ENCODE measurements at places on chromosomes 4 and X. TPM values are rescaled to one million over a fixed set of nuclear protein-coding genes. Genes with fewer than 3 reads are reported as not detected.

SLITRK4 gene
- 0.28 TPM for total RNA-seq

CTAG2 gene
- total RNA-seq, result not detected

ETDB gene
- total RNA-seq, result not detected

XPNPEP2 gene
- total RNA-seq, result 832 TPM

ANXA10 gene
- total RNA-seq, result not detected

SGCB gene
- 24.5 TPM for total RNA-seq

AMTN gene
- total RNA-seq, result not detected

EIF1AX gene
- total RNA-seq, result 20.8 TPM

CNOT6L gene
- total RNA-seq, result 43.3 TPM

ADRA2C gene
- 1.6 TPM for total RNA-seq

CT45A1 gene
- total RNA-seq, result not detected

MAGEB1 gene
- not detected for total RNA-seq

ZAR1 gene
- not detected for total RNA-seq

UGT2A2 gene
- total RNA-seq, result not detected

DNA sequence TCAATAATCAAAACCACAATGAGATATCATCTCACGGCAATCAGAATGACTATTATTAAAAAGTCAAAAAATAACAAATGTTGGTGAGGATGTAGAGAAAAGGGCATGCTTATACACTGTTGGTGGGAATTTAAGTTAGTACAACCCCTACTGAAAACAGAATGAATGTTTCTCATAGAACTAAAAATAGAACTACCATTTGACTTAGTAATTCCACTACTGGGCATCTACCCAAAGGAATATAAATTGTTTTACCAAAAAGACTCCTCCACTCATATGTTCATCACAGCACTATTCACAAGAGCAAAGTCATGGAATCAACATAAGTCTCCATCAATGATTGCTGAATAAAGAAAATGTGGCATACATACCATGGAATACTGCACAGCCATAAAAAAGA is 278.1 kb upstream of the ARSJ start:
- no peak overlapping the region for H3K4me3 ChIP-seq
- DNase-seq, result no peak
- no peaks in the 10 kb centered on the region for H3K27me3 ChIP-seq
- no peaks in the 10 kb centered on the region for H3K36me3 ChIP-seq

- H3K36me3 ChIP-seq, result no peaks in the 10 kb centered on the region
- no peaks in the 10 kb centered on the region for H3K27me3 ChIP-seq
- H3K27ac ChIP-seq, result peak overlapping the region; percentile 73
- no peaks in the 10 kb centered on the region for H3K4me1 ChIP-seq
- no peak overlapping the region for H3K4me3 ChIP-seq
Measured at GRCh38 chrX:150546711-150547153, 21.7 kb upstream of the MTM1 start.

- no peaks in the 10 kb centered on the region for H3K36me3 ChIP-seq
- DNase-seq, result no peak
- H3K4me1 ChIP-seq, result no peaks in the 10 kb centered on the region
Measured at GRCh38 chr4:81071013-81071412, 40.5 kb downstream of the BMP3 start.

DNA sequence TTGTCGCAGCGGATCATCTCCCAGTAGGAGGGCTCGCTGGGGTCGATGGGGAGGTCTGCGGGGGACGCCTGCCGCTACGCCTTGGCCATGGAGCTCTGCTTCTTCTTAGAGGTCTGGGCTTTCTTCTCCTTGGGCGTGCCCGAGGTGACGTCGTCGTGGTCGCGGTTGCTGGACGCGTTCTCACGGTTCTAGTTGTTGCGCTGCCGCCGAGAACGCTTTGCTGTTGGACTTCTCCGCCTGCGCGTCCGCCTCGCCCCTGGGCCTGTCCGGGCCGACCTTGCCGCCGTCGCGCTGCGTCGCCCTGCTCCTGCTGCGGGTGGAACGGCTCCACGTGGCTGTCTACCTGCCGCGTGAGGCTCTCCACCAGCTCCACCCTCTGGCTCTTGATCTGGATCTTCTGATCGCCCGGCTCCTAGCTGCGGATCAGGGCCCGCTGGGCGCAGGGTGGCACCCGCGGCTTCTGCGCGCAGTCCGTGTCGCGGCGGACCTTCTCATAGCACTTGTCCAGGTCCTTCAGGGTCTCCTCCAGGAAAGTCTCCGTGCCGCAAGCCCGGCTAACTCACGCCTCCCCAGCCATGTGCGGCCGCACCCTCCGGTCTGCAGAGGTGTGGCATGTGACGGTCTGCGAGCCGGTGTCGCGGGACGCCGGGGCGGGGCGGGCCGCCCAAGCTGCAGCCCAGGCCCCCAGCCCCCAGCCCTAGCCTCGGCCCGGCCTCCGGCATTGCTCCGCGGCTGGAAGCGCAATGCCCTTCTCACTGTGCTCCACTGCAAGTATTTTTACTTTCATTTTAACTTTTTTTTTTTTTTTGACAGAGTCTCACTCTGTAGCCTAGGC is 40.5 kb upstream of the OGT start:
- no peaks in the 10 kb centered on the region for H3K4me1 ChIP-seq
- H3K4me3 ChIP-seq, result peak overlapping the region; percentile 58
- DNase-seq, result peak; percentile 20
- H3K36me3 ChIP-seq, result no peaks in the 10 kb centered on the region
- no peaks in the 10 kb centered on the region for H3K27me3 ChIP-seq

DNA sequence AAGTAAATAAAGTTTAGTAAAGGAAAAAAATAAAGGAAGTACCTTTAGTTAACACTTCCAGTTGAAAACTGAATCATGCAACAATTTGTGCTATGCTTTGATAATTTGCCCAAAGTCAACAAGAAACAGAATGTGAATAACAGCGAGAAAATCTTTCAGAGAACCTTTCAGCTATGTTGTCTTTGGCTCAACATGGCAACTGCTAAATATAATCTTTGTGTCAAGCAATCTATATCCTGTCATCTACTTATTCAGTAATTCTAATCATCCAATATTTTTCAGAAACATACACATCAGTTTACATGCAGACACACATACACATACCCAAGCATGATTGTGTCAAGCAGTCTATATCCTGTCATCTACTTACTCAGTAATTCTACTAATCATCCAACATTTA is 136.0 kb upstream of the PABPC4L start:
- no peaks in the 10 kb centered on the region for H3K27me3 ChIP-seq
- no peaks in the 10 kb centered on the region for H3K4me1 ChIP-seq
- no peak overlapping the region for H3K27ac ChIP-seq
- no peak overlapping the region for H3K4me3 ChIP-seq
- no peak for DNase-seq

DNA sequence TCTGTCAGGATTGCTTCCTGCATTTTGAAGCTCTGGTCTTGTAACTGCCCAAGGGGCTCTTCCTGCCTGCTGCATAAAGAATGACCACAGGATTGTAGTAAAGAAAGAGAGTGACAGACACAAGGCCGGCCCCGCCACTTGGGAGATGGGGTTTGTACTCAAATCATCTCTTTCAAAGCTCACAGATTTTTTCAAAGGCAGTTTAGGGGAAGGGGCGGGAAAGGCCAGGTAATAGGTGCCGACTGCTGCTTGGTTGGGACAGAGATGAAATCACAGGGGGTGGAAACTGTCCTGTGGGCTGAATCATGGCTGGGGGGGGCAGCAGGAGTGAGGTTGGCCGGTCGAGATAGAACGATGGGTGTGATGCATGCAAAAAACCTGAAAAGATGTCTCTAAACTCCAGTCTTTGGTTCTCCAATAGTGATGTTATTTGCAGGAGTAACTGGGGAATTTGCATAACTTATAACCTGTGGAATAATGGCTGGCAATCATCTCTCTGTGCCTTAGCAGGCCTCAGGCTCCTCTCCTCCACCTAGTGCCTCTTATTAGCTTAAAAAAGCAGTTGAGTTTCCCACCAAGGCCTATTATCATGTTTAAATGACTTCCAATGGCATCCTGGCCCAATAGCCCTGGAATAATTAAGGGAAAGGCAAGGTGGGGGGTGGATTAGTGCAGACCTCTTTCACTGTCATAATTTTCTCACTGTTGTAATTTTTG is 778.4 kb upstream of the FRG1 start:
- H3K36me3 ChIP-seq, result no peaks in the 10 kb centered on the region
- H3K4me1 ChIP-seq, result no peaks in the 10 kb centered on the region
- no peak overlapping the region for H3K4me3 ChIP-seq
- no peak overlapping the region for H3K27ac ChIP-seq
- H3K27me3 ChIP-seq, result no peaks in the 10 kb centered on the region

GRCh38 chr4:63831590-63832155 is 577.6 kb downstream of the TECRL start:
- no peaks in the 10 kb centered on the region for H3K27me3 ChIP-seq
- no peak overlapping the region for H3K27ac ChIP-seq
- no peaks in the 10 kb centered on the region for H3K4me1 ChIP-seq
- DNase-seq, result no peak

- no peak overlapping the region for H3K4me3 ChIP-seq
- no peak overlapping the region for H3K27ac ChIP-seq
- H3K27me3 ChIP-seq, result no peaks in the 10 kb centered on the region
- DNase-seq, result no peak
Measured at GRCh38 chr4:113776016-113776415, 14.5 kb upstream of the CAMK2D start.

- DNase-seq, result no peak
- no peak overlapping the region for H3K4me3 ChIP-seq
- no peaks in the 10 kb centered on the region for H3K36me3 ChIP-seq
- no peaks in the 10 kb centered on the region for H3K27me3 ChIP-seq
- no peaks in the 10 kb centered on the region for H3K4me1 ChIP-seq
Measured at GRCh38 chr4:66602622-66603021, 932.3 kb upstream of the EPHA5 start.

- H3K4me1 ChIP-seq, result no peaks in the 10 kb centered on the region
- H3K4me3 ChIP-seq, result no peak overlapping the region
- no peaks in the 10 kb centered on the region for H3K36me3 ChIP-seq
- DNase-seq, result no peak
- no peak overlapping the region for H3K27ac ChIP-seq
Measured at GRCh38 chr4:75733369-75733768, 9.0 kb downstream of the USO1 start.

GRCh38 chr4:99991741-99992140 is 41.7 kb upstream of the H2AZ1 start:
- H3K27ac ChIP-seq, result no peak overlapping the region
- H3K4me1 ChIP-seq, result no peaks in the 10 kb centered on the region
- no peak for DNase-seq
- no peaks in the 10 kb centered on the region for H3K36me3 ChIP-seq
- H3K4me3 ChIP-seq, result no peak overlapping the region

- DNase-seq, result no peak
- H3K27ac ChIP-seq, result no peak overlapping the region
- H3K27me3 ChIP-seq, result no peaks in the 10 kb centered on the region
- no peak overlapping the region for H3K4me3 ChIP-seq
- H3K36me3 ChIP-seq, result no peaks in the 10 kb centered on the region
Measured at GRCh38 chrX:48496660-48497059, 12.1 kb upstream of the PORCN start.

DNA sequence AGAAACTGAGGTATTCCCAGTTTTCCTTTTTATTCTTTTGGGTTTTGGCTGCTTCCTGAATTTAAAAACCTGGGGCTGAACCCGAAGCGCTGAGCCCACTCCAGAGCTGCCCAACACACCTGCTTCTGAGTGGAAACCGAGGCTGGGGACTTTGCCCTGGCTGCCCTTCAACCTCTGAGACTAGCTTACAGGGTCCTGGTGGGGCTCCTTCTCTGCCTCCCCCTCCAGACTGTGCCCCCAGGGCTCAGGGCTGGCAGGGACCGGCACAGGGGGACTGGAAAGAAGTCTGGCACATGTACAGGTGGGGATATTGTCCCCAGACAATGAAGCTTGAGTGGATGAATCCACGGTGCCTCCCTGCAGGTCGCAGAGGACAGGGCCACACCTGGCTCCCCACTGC is 240.4 kb upstream of the PSAPL1 start:
- H3K27ac ChIP-seq, result no peak overlapping the region
- DNase-seq, result no peak
- no peaks in the 10 kb centered on the region for H3K27me3 ChIP-seq
- H3K4me1 ChIP-seq, result no peaks in the 10 kb centered on the region
- no peaks in the 10 kb centered on the region for H3K36me3 ChIP-seq

- no peak for DNase-seq
- no peaks in the 10 kb centered on the region for H3K27me3 ChIP-seq
- no peaks in the 10 kb centered on the region for H3K4me1 ChIP-seq
- no peaks in the 10 kb centered on the region for H3K36me3 ChIP-seq
Measured at GRCh38 chr4:5787311-5787710, 76.3 kb downstream of the EVC start.

DNA sequence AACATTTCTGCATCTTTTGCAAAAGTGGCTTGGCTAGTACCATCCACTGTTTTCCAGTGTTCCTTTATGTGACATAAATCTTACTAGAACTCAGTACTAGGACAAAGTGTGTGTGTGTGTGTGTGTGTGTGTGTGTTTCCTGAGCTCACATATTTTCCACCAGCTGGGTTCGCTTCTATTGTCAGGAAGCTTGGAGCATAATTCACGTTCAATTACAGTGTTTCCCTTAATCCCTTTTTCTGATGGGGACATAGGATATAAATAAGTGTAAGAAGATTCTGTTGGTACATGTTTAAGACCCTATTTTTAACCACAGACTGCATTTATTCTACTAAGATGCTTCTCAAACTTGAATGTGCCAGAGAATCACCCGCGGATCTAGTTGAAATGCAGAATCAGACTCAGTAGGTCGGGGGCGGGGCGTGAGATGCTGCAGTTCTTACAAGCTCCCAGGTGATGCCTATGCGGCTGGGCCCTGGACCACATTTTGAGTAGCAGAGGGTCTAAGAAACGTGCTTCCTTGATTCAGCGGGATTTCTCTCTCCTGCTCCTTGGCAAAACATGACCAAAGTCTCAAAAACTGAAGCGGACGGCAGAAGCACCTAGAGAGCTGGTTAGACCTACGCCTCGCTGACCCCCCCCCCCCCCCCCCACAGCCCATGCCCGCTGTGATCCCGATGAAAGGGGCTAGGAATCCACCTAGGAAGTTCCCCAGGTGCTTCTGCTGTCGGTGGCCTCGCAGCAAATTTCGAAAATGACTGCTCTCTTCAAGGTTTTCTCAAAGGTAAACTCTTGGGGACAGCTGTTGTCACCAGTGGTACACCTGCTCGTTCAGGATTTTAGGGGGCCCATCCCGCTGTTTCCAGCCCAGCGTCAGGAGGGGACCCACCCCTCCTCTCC is 797 bp downstream of the CD99L2 start:
- peak overlapping the region; percentile 62 for H3K4me3 ChIP-seq
- H3K36me3 ChIP-seq, result no peaks in the 10 kb centered on the region
- peak; percentile 65 for DNase-seq

- no peak overlapping the region for H3K4me3 ChIP-seq
- DNase-seq, result no peak
- H3K36me3 ChIP-seq, result no peaks in the 10 kb centered on the region
- no peak overlapping the region for H3K27ac ChIP-seq
Measured at GRCh38 chr4:71212216-71212615, 126.6 kb upstream of the SLC4A4 start.

DNA sequence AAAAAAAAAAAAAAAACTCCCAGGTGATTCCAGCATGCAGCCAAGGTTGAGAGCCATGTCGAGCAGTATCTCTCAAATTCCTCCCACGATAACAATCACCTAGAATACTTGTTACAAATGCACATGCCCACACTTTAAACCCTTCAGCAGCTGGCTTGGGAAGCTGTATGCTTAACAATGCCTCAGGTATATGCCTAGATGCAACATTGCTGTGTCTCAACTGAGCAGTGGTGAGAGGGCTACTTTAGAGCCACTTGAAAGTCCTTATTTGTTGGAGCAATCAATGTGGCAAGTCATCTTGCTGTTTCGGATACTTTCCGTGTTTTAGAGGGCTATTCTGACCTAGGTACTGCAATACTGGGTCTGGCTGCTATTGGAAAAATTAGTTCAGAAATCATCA is 487.4 kb downstream of the INPP4B start:
- H3K4me1 ChIP-seq, result no peaks in the 10 kb centered on the region
- H3K4me3 ChIP-seq, result no peak overlapping the region
- H3K27me3 ChIP-seq, result no peaks in the 10 kb centered on the region
- H3K27ac ChIP-seq, result no peak overlapping the region
